ENCODE measurements at places on chromosomes 7 and 10. TPM values are rescaled to one million over a fixed set of nuclear protein-coding genes. Genes with fewer than 3 reads are reported as not detected.

Gene VWA2
- not detected for total RNA-seq

Gene HOXA10
- 6.8 TPM for total RNA-seq

Gene PMS2
- 16.1 TPM for total RNA-seq

Gene AHR
- 14.2 TPM for total RNA-seq

Gene MACC1
- total RNA-seq: not detected

Gene SUN3
- not detected for total RNA-seq

Gene CUBN
- total RNA-seq: 0.06 TPM

Gene AGR2
- total RNA-seq: 93.9 TPM

Gene CARD11
- total RNA-seq: 1.8 TPM

Gene VGF
- total RNA-seq: 26.2 TPM

Gene WDR86
- total RNA-seq: 0.38 TPM

Gene TFPI2
- total RNA-seq: 259 TPM

Gene STOX1
- 0.87 TPM for total RNA-seq

Gene GIGYF1
- 11.9 TPM for total RNA-seq

Gene IKZF1
- not detected for total RNA-seq

Gene ASAH2
- 3.6 TPM for total RNA-seq

Gene ZNF467
- total RNA-seq: 1.6 TPM

Gene HTR5A
- total RNA-seq: not detected

Gene GARIN1A
- total RNA-seq: 0.45 TPM

Gene UCMA
- total RNA-seq: not detected

Gene LIPN
- total RNA-seq: not detected

Gene ATOH7
- total RNA-seq: 0.29 TPM

Gene SRRM3
- total RNA-seq: 10.0 TPM

Gene CXCL12
- 0.14 TPM for total RNA-seq

Gene SLC37A3
- 29.0 TPM for total RNA-seq

Gene SYNPO2L
- not detected for total RNA-seq

Gene SPDYE5
- total RNA-seq: not detected

Gene GRID1
- 0.24 TPM for total RNA-seq

Gene CCDC201
- 0.02 TPM for total RNA-seq

Gene OR2A7
- total RNA-seq: not detected

Gene ANXA8L1
- 86.4 TPM for total RNA-seq

Gene TRPV5
- not detected for total RNA-seq

Gene GSTO2
- total RNA-seq: 2.3 TPM

Gene DNAH11
- 0.15 TPM for total RNA-seq

Gene MCM7
- total RNA-seq: 243 TPM

Gene GPRIN2
- total RNA-seq: 37.6 TPM

Gene ZNF727
- total RNA-seq: not detected

Gene NEUROD6
- total RNA-seq: not detected

Gene OR6V1
- total RNA-seq: not detected

Gene SMC3
- total RNA-seq: 46.4 TPM

Gene LRRC17
- total RNA-seq: not detected

Gene SLC13A1
- total RNA-seq: not detected

Gene LLCFC1
- total RNA-seq: not detected

Gene PPP1R3C
- total RNA-seq: 20.4 TPM

Gene LGI1
- not detected for total RNA-seq

Gene NKX1-2
- total RNA-seq: not detected

Gene VIPR2
- total RNA-seq: not detected

Gene PRPS1L1
- not detected for total RNA-seq

Gene LEP
- not detected for total RNA-seq

Gene ZPBP
- not detected for total RNA-seq

Gene PITRM1
- total RNA-seq: 82.6 TPM

Gene GAD2
- total RNA-seq: not detected

Gene STEAP2
- 4.7 TPM for total RNA-seq

Gene AEBP1
- not detected for total RNA-seq

Gene STEAP4
- not detected for total RNA-seq

Gene SMKR1
- total RNA-seq: 11.8 TPM

Gene OPALIN
- not detected for total RNA-seq

Gene ECHDC3
- 7.9 TPM for total RNA-seq
